ENCODE measurements at places on chromosomes 2 and 18. TPM values are rescaled to one million over a fixed set of nuclear protein-coding genes. Genes with fewer than 3 reads are reported as not detected.

Gene PMAIP1
- total RNA-seq: 45.2 TPM

Gene SPC25
- total RNA-seq: 1.6 TPM

Gene SPDYA
- not detected for total RNA-seq

Gene HMSD
- total RNA-seq: not detected

Gene MAPRE3
- total RNA-seq: 7.4 TPM

Measured in glomerular endothelial cell (primary cell).